ENCODE measurements at places on chromosomes 6 and 20.

GRCh38 chr6:30841644-30842504 is 42.4 kb upstream of the DDR1 start:
- DNase-seq: no peak

- DNase-seq: no peak
These were observed 4.7 kb upstream of the DNAJC5 start for GRCh38 chr20:63890201-63890576.

- DNase-seq: no peak
These were observed 46.7 kb upstream of the MOCS1 start for GRCh38 chr6:39980839-39981580.

DNA sequence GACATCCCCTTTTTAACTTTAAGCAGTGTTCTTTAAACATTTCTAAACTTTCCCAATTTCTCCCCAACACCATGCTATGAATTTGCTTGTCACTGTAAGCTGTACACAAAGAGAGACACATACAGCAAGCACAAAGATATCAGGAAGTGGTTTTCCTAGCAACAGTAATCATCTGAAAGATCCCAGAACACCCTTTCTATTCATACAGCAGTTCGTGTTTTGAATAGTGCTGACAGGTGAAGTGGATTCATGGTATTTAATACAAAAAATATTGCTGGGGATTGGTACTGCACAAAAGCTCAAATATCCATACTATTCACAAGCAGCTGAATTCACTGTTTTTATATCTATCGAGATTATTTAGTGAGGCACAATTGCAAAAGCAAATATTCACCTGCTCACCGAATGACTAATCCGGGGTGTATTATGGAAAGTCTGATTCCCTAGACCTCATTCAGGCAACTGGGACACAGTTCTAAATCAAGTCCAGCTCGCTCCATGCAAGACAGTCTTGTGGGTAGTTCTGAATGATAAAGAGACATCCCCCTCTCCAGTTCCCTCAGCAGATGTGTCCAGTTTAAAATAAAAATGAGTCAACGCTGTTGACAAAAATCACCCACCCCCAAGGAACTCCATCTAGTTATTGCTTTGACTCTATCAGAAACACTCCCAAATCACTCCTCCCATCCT is 107.1 kb upstream of the TSHZ2 start:
- no peak for DNase-seq

GRCh38 chr20:24733416-24733815 is 215.7 kb upstream of the CST7 start:
- no peak for DNase-seq

Data from ascending aorta (tissue), 2 donors.